ENCODE measurements at places on chromosomes 5 and 9. TPM values are rescaled to one million over a fixed set of nuclear protein-coding genes. Genes with fewer than 3 reads are reported as not detected.

The STRBP gene
- 2.4 TPM for total RNA-seq

The SERINC5 gene
- 11.8 TPM for total RNA-seq

The TERT gene
- not detected for total RNA-seq

The KIF24 gene
- 0.63 TPM for total RNA-seq

The ADGRV1 gene
- total RNA-seq: 0.17 TPM

The GZMA gene
- not detected for total RNA-seq

The SPINK13 gene
- not detected for total RNA-seq

The SPINK5 gene
- total RNA-seq: 0.09 TPM
